Endothelial cell of coronary artery (primary cell): ENCODE measurements at places on chromosomes 7 and 10. TPM values are rescaled to one million over a fixed set of nuclear protein-coding genes. Genes with fewer than 3 reads are reported as not detected.

The RTKN2 gene
- total RNA-seq: 0.09 and 0.63 TPM in 2 replicates

The ACBD7 gene
- 1.4 and 1.9 TPM in 2 replicates for total RNA-seq

The TDRD1 gene
- total RNA-seq: not detected in 2 replicates

The AMPH gene
- total RNA-seq: 0.09 TPM in 1 of 2 replicates, not detected in the other

The GIMAP6 gene
- 73.6 and 150 TPM in 2 replicates for total RNA-seq

The PSMC2 gene
- 195 and 229 TPM in 2 replicates for total RNA-seq

The COA1 gene
- total RNA-seq: 41.8 and 47.4 TPM in 2 replicates

The SPDYE5 gene
- not detected in 2 replicates for total RNA-seq

The MRM2 gene
- 12.0 and 12.1 TPM in 2 replicates for total RNA-seq

The CDNF gene
- total RNA-seq: 0.36 and 0.47 TPM in 2 replicates

The NCF1 gene
- total RNA-seq: 0.09 TPM in 1 of 2 replicates, not detected in the other

The SP8 gene
- not detected in 2 replicates for total RNA-seq

The NAPEPLD gene
- 4.6 and 8.3 TPM in 2 replicates for total RNA-seq

The DNAJC30 gene
- 1.9 and 2.0 TPM in 2 replicates for total RNA-seq

The EGFR gene
- total RNA-seq: 1.5 and 7.5 TPM in 2 replicates

The KIAA1549 gene
- 2.3 TPM in 2 replicates for total RNA-seq

The ECD gene
- 21.2 and 22.0 TPM in 2 replicates for total RNA-seq

The WNT8B gene
- not detected in 2 replicates for total RNA-seq

The AEBP1 gene
- 3.3 and 11.5 TPM in 2 replicates for total RNA-seq

The FOXI2 gene
- not detected in 2 replicates for total RNA-seq

The TET1 gene
- 0.18 and 0.56 TPM in 2 replicates for total RNA-seq

The PCDH15 gene
- total RNA-seq: under 0.01 TPM in 1 of 2 replicates, not detected in the other

The ADRB1 gene
- total RNA-seq: not detected in 2 replicates

The MYPN gene
- under 0.01 and 0.09 TPM in 2 replicates for total RNA-seq

The LRRC61 gene
- 0.19 TPM in 1 of 2 replicates, not detected in the other for total RNA-seq
